ENCODE measurements at places on chromosomes 4 and X. TPM values are rescaled to one million over a fixed set of nuclear protein-coding genes. Genes with fewer than 3 reads are reported as not detected.

DNA sequence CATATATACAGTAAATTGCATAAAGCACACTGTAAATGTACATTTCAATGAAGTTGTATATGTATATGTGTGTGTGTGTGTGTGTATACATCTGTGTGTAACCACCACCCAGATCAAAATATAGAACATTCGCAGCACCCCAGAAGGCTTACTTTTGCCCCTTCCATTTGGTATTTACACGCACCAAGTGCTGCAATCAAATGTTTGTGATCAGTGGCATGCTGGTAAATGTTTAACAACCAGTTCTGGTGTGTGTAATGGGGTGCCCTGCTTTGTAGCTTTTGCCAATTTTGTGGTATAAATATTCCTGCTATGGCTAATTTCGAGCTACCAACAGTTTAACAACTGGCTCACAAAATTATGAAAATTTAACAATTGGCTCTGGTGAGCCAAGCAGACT is 101.3 kb downstream of the RTL5 start:
- H3K27ac ChIP-seq = no peak overlapping the region
- no peaks in the 10 kb centered on the region for H3K4me1 ChIP-seq
- no peak overlapping the region for H3K4me3 ChIP-seq

- no peak overlapping the region for H3K27ac ChIP-seq
- no peak for DNase-seq
- H3K36me3 ChIP-seq = no peaks in the 10 kb centered on the region
- no peaks in the 10 kb centered on the region for H3K4me1 ChIP-seq
- no peak overlapping the region for H3K4me3 ChIP-seq
Measured at GRCh38 chrX:37776283-37776986, 3.4 kb upstream of the CYBB start.

GRCh38 chrX:10922159-10922558 is 189.0 kb upstream of the HCCS start:
- no peak for DNase-seq
- no peak overlapping the region for H3K27ac ChIP-seq
- no peaks in the 10 kb centered on the region for H3K4me1 ChIP-seq
- H3K36me3 ChIP-seq = no peaks in the 10 kb centered on the region

DNA sequence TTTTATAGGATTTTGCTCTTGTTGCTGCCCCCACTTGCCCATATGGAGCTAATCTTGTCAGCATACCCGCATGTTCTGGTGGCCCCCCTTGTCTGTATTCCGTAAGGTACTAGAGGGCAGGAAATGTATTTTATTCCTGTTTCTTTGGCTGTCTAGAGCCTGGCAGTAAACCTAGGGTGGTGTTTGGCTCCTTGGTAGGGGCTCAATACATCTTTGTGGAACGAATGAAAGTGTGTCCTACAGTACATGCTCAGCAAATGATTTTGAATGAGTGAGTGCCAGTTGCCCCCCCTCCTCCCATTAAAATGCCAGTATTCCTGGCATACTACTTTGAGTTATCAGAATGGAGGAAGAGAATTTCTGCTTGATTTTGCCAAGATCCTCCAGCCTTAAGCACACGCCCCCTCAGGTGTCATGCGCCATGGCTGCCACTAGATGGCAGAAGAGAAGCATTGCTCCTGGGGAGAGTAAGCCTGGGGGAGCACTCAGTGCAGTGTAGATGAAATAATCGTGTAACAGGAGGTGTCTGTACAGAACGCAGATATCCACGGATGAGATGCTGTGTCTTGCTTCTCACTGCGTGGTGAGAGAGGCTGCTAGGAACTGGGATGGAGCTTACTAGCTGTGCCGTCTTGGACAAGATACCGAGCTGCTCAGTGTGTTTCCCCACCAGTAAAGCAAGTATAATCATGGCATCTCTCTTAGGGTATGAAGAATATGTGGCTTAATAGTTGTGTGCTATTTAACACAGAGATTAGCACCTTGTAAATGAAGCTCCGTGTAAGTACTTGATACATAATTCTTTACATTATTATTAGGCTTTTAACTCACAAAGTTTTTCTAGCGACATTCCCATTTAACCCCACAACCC is 17.2 kb upstream of the RNF212 start:
- H3K27ac ChIP-seq = no peak overlapping the region
- no peaks in the 10 kb centered on the region for H3K4me1 ChIP-seq
- H3K36me3 ChIP-seq = no peaks in the 10 kb centered on the region
- peak; percentile 83 for DNase-seq

DNA sequence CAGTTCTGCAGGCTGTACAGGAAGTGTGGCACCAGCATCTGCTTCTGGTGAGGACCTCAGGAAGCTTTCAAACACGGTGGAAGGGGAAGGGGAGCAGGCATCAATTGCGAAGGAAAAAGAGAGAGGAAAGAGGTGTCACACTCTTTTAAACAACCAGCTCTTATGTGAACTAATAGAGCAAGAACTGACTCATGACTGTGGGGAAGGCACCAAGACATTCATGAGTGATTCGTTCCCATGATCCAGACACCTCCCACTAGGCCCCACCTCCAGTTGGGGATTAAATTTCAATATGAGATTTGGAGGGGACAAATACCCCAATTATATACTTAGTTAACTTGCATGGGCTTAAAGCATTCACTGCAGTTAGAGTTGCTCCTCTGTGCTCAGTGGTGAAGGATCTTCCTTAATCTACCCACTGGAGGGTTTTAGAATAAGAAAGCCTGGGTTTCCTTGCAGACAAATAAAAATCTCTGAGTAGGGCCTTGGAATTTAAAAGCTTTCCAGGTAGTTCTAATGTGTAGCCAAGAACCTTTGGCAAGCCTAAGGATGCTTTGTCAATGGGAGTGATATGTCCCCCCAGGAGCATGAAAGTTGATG is 60.0 kb downstream of the SYNPO2 start:
- no peaks in the 10 kb centered on the region for H3K36me3 ChIP-seq
- no peak overlapping the region for H3K27ac ChIP-seq
- DNase-seq = no peak

GRCh38 chr4:127239902-127240763 is 392.6 kb upstream of the INTU start:
- no peaks in the 10 kb centered on the region for H3K4me1 ChIP-seq
- no peak overlapping the region for H3K4me3 ChIP-seq
- no peaks in the 10 kb centered on the region for H3K27me3 ChIP-seq
- no peak overlapping the region for H3K27ac ChIP-seq

DNA sequence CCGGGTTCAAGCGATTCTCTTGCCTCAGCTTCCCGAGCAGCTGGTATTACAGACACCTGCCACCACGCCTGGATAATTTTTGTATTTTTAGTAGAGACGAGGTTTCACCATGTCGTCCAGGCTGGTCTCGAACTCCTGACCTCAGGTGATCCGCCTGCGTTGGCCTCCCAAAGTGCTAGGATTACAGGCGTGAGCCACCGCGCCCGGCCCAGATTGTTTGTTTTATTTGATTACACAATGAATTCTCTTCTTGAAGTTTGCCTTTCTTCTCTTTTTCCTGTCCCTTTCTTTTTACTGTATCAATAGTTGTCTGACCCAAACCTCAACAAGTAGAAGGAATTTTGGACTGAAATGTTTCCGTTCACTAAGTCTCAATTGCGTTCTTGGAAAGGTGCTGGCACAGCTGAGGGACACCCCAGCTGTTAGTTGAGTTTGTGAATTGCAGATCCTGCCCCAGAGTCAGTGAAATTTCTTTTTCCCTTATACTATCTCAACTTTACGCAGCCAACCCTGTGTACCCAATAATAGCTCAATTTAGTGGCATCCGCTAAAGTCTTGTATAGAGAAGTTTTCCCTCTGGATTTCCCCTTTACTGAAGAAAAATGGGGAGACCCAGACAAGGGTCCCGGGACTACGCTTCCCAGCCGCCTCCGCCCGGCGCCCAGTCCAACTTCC is 639 bp upstream of the MTM1 start:
- H3K4me3 ChIP-seq = peak overlapping the region; percentile 6
- no peak for DNase-seq
- H3K27me3 ChIP-seq = no peaks in the 10 kb centered on the region
- H3K27ac ChIP-seq = no peak overlapping the region
- peaks cover 1% of the 10 kb centered on the region for H3K4me1 ChIP-seq

- H3K27ac ChIP-seq = no peak overlapping the region
- H3K27me3 ChIP-seq = no peaks in the 10 kb centered on the region
- no peak overlapping the region for H3K4me3 ChIP-seq
- DNase-seq = no peak
Measured at GRCh38 chr4:185110375-185110823, 32.7 kb upstream of the SLC25A4 start.

- H3K36me3 ChIP-seq = no peaks in the 10 kb centered on the region
- H3K4me3 ChIP-seq = no peak overlapping the region
- H3K4me1 ChIP-seq = no peaks in the 10 kb centered on the region
- H3K27me3 ChIP-seq = no peaks in the 10 kb centered on the region
- H3K27ac ChIP-seq = no peak overlapping the region
Measured at GRCh38 chr4:101952985-101953384, 162.5 kb downstream of the BANK1 start.

- no peaks in the 10 kb centered on the region for H3K4me1 ChIP-seq
- no peak for DNase-seq
- no peaks in the 10 kb centered on the region for H3K36me3 ChIP-seq
- H3K27me3 ChIP-seq = no peaks in the 10 kb centered on the region
- no peak overlapping the region for H3K4me3 ChIP-seq
- H3K27ac ChIP-seq = no peak overlapping the region
Measured at GRCh38 chr4:152738827-152739226, 40.7 kb downstream of the TIGD4 start.

GRCh38 chr4:60885011-60885410 is 315.1 kb upstream of the ADGRL3 start:
- H3K27me3 ChIP-seq = no peaks in the 10 kb centered on the region
- no peaks in the 10 kb centered on the region for H3K4me1 ChIP-seq
- no peaks in the 10 kb centered on the region for H3K36me3 ChIP-seq

DNA sequence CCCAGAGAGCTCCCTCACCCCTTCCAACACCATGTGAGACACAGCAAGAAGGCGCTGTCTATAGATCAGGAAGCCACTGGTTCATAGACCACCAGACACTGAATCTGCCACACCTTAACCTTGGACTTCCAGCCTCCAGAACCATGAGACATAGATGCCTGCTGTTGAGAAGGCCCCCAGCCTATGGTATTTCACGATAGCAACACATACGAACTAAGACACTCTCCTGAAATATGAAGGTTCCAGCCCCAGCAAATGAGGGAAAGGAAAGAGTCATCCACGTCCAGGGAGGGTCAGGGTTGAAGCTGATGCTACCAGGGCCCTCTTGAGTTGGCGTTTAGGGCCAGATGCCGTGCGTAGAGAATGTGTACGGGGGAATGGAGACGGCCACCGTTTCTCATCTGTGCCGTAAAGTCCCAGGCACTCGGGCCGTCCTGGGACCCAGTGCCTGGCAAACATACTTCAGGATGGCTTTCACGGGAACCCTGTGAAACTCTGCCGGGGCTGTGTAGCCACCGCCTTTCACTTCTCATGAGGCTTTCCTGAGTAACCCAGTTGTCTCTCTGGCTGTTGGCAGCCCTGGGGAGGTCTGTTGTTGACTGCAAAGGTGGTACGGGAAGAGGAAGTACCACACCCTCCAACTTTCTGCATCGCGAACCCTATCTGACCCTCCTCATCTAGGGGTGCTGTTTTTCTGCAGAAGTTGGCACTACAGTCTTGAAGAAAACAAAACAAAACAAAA is 17.7 kb upstream of the P2RY8 start:
- no peak overlapping the region for H3K4me3 ChIP-seq
- H3K36me3 ChIP-seq = no peaks in the 10 kb centered on the region
- H3K27ac ChIP-seq = no peak overlapping the region
- DNase-seq = no peak

GRCh38 chrX:1928805-1929204 is 313.9 kb downstream of the ASMT start:
- H3K4me1 ChIP-seq = no peaks in the 10 kb centered on the region
- no peak overlapping the region for H3K4me3 ChIP-seq
- DNase-seq = no peak

- H3K4me3 ChIP-seq = no peak overlapping the region
- DNase-seq = no peak
- H3K36me3 ChIP-seq = no peaks in the 10 kb centered on the region
- no peaks in the 10 kb centered on the region for H3K27me3 ChIP-seq
Measured at GRCh38 chr4:28075401-28075956, 1214.8 kb downstream of the STIM2 start.

- H3K27ac ChIP-seq = no peak overlapping the region
Measured at GRCh38 chr4:177579649-177580048, 137.4 kb upstream of the AGA start.

DNA sequence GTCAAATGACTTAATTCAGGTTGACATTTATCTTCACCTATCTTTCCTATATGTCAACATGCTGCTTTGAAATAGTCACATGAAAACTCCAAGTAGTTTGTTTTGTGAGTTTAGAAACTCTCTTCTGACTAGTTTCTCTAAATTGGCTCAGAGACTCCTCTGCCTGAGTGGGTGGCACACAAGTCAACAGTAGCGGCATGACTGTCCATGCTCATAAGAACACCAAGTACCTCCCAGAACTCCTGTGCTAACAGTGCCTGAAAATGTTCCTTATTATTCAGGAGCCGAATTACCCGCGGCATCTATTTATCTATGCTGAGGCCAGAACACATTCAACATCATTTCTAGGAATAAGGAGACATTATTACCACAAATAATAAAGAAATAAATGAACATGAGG is 116.3 kb downstream of the SORBS2 start:
- no peaks in the 10 kb centered on the region for H3K27me3 ChIP-seq
- H3K27ac ChIP-seq = no peak overlapping the region
- H3K4me3 ChIP-seq = no peak overlapping the region
- no peaks in the 10 kb centered on the region for H3K4me1 ChIP-seq

DNA sequence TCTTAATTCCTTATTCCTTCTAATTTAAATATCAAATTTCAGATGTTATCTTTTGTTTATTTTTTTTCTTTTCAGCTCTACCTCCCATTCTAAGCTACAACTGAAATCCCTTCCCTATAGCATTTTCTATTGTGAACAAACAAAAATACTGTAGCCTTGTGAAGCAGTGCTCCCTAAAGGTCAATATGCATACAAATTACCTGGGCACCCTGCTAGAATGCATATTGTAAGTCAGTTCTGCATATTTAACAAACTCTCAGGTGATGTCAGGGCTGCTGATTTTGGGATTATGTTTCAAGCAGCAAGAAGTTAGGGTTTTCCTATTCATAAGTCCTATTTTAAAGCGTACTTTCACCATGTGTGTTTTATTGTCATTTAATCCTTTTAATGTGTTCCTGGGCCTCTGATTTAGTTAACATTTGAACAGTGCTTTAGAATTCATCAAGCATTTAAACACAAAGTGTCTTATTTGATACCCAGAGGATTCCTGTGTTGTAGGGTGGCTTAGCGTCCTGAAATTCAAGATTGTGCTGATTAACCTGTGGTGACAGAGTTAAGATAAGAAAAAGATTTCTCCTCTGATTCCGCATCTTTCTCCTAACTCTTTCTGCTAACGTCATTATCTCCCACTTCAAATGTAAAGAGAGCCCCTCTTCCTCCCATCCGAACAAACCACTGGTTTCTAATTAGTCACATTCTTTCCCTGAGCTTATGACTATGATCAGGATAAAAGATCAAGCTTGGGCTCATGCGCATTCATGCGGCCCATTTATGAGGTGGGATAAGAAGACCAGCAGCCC is 221.3 kb downstream of the ANK2 start:
- H3K27ac ChIP-seq = no peak overlapping the region
- H3K36me3 ChIP-seq = no peaks in the 10 kb centered on the region

FAM156B gene
- total RNA-seq = 13.6 TPM

CYSLTR1 gene
- 0.80 TPM for total RNA-seq

REPS2 gene
- total RNA-seq = 17.6 TPM

XAGE1A gene
- total RNA-seq = not detected

ZNF718 gene
- total RNA-seq = 4.8 TPM

Measured in ovary (tissue), 10 donors.